ELR (cell line): ENCODE measurements at places on chromosomes 5 and 9.

DNA sequence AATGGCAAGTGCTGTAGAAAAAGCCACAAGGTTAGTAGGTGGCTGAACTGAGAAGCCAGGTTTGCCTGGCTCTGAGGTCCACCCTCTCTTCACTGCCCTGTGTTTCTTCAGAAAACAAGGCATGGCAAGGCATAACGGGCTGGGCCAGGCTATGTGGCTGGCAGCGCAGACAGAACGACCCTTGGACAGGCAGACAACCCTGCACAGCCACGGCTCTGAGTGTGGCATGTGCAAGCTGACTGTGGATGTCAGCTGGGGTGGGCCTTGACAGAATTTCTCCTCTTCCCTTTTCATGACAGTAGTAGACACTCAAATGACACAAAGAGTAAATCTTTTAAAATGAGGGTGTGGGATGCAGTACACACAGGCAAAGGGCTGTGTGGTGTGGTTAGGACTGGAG, 81.7 kb downstream of the MACROH2A1 start:
- no peak for DNase-seq

DNA sequence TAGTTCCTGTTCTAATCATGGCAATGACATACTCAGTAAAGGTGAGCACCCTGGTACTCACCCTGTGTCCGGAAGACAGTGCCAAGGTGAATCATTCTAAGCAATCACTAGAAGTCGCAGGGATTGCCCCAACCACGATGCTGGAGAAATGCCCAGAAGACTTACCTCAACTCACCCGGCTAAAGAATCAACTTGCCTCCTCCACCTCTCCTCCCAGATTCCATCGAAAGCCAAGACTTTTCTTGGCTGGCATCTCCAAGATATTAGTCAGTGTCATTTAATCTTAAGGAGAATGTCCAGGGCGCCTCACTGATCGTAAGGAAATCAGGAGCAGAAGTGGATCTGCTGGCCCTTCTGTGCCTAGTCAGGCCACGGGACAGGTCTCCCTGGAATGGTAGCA, 204.9 kb downstream of the ERCC6L2 start:
- DNase-seq, result peak; percentile 17

- DNase-seq, result no peak
Measured at GRCh38 chr5:170885809-170886208, 24.0 kb downstream of the RANBP17 start.

- no peak for DNase-seq
Measured at GRCh38 chr9:77212801-77213200, 35.5 kb downstream of the VPS13A start.

GRCh38 chr9:91515074-91515687, 91.5 kb upstream of the NFIL3 start:
- peak; percentile 66 for DNase-seq

DNA sequence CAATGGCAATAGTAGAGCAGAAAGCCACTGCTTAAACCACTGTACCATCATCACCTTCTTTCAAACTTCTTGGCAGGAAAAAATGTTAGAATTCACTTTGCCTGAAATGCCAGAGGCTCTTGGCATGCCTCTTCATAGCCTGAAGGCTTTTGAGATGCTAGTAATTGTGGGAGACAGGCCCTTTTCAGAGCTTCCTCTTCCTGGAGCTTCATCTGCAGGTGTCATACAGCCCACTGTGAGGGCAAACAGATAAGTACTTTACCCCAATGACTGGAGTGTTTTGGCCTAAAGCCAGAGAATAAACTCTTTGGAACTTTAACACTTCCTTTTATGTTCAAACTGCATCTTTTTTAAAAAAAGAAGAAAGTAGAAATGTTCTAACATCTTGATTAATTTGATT, 81.3 kb upstream of the TMEM171 start:
- peak; percentile 35 for DNase-seq

DNA sequence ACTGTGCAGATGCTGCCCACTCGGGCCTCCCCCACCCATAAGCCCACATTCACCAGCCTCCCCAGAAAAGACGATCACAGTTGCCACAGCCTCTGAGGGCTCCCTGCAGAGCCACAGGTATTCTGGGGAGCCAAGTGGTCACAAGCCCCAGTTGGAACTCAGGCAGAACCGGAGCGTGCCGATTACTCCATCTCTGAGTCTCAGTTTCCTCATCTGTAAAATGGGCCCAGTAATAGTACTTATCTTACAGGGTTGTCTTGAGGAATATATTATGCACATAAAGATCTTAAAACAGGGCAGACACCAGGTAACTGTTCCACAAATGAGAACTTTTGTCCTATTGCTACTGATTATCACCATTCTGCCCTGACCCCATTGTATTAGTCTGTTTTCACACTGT, 57.7 kb upstream of the FUBP3 start:
- no peak for DNase-seq

- peak; percentile 61 for DNase-seq
Measured at GRCh38 chr9:133238272-133238850, 29.3 kb upstream of the OBP2B start.

DNA sequence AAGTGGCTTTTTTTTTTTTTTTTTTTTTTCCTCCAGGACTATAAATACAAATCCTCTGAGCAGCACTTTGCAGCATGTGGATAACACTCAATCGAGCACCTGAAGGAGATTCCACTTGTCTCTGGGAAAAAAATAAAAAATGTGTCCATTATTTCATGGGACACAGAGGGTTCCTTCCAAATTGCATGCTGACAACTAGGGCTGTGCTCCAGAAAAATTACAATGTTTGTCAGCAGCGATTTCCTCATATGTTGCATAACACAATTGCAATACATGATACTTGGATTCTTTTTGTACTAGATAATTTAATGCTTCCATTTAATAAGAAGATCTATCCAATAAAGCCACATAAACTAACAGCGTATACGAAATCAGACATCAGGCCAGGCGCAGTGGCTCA, 84.4 kb downstream of the CDH18 start:
- DNase-seq, result no peak

DNA sequence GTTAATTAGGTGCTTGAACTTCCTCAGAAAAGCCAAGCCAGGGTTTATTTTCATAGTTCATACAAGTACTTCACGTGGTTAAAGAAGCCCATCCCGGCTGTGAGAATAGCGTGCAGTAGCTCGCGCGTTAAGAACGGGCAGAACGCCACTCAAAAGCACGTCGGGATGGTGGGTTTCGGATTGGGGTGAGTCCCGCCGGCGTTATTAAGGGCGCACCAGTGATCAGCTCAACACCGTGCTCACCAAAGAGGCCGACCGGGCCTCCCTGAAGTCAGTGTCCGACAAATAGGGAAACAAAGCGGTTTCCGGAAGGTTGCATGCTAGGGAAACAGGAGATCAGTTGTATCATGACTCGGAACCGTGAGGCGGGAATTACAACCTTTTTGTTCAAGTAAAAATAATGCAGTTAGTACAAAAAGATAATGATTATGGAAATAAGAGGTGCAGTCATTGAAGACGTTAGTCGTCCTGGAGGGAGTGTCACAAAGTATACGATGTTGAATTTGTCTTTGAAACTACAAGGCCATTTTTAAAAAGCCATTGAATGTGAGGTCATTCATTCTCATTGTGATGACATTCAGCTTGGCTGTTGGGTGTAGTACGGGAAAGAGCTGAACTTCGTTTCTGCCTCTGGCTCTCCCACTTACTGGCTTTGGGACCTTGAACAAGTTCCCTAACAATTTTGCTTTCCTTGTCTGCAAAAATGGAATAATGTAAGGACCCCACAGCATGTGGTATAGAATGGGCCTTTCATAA, 992 bp downstream of the SETD9 start:
- peak; percentile 75 for DNase-seq

DNA sequence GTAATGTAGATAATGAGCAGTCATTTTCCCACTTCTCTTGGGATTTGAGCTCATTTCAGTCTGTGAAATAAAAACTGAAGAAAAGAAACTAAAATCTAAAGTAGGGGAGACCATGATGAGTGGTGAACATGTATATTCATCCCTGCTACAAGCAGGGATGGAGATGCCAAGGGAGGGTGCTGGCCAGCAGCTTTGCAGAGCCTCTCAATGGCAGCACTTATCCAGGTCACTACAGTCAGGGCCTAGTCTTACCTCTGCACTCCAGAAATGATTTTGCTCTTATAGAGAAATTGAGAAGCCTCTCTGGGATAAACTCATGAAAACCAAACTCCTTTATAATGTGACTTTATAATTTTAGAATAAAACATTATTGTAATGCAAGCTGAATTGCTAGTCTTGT, 317.6 kb downstream of the FBXL17 start:
- DNase-seq, result no peak

- DNase-seq, result peak; percentile 29
Measured at GRCh38 chr5:134975843-134976242, 8.1 kb downstream of the CATSPER3 start.

DNA sequence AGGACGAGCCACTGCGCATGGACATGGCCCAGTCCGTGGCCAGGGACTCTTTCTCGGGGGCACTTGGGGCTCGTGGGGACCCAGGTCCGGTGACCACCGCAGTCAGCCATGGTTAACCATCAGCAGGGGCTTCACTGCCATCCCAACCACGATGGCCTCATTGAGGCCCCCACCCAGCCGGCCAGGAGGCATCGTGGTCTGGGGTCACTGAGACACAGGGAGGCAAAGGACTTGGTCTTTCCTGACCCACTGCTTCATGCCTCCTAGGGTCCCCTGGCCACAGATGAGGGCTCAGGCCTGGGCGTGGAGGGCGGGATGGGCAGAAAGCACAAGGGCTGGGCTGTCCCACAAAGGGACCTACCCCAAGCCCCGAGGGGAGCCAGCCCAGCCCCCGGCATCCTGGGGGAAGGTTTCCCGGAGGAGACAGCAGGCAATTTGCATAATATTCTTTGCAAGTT, 6.6 kb downstream of the NACC2 start:
- no peak for DNase-seq

- DNase-seq, result peak; percentile 52
Measured at GRCh38 chr5:65037831-65038815, 269.4 kb downstream of the CWC27 start.

DNA sequence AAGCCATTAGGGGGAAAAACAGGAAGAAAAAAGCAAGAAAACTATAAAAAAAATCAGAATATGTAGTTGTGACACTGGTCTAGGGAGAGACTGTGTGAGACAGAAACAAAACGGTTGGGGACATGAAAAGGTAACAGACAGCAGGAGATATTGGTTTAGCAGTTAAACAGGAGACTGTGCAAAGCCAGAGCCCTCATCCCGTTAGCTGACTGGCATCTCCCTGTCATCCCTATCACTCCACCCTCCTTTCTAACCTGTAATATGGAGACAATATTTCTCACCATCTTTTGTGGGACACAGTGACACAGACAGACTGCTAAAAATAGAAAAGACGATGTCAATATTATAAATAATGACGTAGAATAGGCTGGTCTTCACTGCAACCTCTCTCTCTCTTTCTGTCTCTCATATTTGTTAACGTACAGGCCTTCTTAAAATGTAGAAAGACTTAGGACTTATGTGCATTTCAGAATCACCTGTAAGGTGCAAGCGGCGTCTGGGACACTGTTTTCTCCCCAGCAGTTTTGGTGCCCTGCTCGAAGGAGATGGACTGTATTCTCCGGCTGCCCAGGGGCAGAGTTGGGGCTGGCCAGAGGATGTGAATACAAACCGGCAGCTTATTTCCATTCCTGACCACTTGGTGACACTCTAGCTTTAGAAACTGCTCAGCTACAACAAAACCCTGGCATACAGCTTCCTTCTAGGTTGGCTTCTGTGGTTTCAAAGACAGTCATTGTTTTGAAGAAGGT, 190.6 kb downstream of the MAT2B start:
- peak; percentile 84 for DNase-seq

GRCh38 chr9:85484235-85484634, 257.5 kb downstream of the AGTPBP1 start:
- DNase-seq, result no peak

DNA sequence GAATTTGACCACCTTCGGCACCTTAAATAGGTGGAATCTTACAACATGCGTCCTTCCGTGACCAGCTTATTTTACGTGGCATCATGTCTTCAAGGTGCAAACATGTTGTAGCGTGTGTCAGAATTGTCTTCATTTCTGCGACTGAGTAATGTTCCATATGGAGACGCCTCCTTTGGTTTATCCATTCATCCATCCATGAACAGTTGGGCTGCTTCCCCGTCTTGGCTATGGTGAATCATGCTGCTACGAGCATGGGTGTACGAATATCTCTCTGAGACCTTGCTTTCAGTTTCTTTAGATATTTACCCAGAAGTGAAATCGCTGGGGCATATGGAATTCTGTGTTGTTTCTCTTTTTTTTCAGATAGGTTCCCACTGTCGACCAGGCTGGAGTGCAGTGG, 391.9 kb upstream of the IRX2 start:
- no peak for DNase-seq
